ENCODE measurements at places on chromosomes 7 and 10. TPM values are rescaled to one million over a fixed set of nuclear protein-coding genes. Genes with fewer than 3 reads are reported as not detected.

ATRNL1 gene
- 24.4 TPM for total RNA-seq

RET gene
- total RNA-seq = 9.3 TPM

HDAC9 gene
- 28.2 TPM for total RNA-seq

TMEM196 gene
- total RNA-seq = under 0.01 TPM

NT5C3A gene
- 53.1 TPM for total RNA-seq

CYP3A7 gene
- total RNA-seq = 0.39 TPM

PCLO gene
- total RNA-seq = 3.8 TPM

OR2A12 gene
- not detected for total RNA-seq

CLDN4 gene
- 75.4 TPM for total RNA-seq

REEP3 gene
- 31.4 TPM for total RNA-seq

All from skin of body (tissue), 3 donors.